AG10803 (cell line): ENCODE measurements at places on chromosomes 6 and 20.

- no peak for DNase-seq
These were observed 90.0 kb upstream of the BEND3 start for GRCh38 chr6:107205058-107205998.

DNA sequence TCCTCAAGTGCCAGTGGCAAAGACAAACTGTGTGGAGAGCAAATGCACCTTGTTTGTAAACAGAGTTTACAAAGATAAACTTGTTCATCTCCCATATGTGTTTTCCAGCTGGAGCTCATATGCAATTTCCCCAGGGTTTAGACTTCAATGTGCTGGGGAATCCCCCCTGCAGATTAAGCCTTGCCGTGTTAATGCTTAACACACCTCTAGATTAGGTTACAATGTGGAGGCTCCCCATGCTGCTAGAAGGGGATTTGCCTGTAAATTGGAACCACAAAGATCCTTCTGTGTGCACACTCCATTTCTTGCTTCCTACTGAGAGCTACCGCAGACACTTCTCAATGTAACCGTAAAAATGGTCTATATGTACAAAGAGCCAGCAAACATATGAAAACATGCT, 263.1 kb downstream of the TBX18 start:
- DNase-seq: no peak

GRCh38 chr6:94272327-94272726, 853.0 kb upstream of the EPHA7 start:
- no peak for DNase-seq

DNA sequence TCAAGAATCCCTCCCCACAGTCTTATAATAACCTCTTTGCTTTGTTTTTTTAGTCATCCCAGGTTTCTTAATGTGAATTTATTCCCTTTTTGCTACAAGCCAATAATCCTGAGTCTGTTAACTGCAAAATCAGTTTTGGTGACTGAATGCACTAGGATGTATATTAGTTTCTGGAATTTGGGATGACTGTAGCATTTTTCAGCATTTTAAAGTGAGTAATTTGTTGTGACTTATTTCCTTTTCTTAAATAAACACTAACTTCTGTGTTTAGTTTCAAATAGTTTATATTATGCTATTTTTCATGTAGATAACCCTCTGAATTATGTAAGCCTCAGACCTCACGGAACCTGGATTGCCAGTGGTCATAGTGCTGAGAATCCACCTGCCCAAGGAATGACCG, 5.5 kb downstream of the CST1 start:
- no peak for DNase-seq

DNA sequence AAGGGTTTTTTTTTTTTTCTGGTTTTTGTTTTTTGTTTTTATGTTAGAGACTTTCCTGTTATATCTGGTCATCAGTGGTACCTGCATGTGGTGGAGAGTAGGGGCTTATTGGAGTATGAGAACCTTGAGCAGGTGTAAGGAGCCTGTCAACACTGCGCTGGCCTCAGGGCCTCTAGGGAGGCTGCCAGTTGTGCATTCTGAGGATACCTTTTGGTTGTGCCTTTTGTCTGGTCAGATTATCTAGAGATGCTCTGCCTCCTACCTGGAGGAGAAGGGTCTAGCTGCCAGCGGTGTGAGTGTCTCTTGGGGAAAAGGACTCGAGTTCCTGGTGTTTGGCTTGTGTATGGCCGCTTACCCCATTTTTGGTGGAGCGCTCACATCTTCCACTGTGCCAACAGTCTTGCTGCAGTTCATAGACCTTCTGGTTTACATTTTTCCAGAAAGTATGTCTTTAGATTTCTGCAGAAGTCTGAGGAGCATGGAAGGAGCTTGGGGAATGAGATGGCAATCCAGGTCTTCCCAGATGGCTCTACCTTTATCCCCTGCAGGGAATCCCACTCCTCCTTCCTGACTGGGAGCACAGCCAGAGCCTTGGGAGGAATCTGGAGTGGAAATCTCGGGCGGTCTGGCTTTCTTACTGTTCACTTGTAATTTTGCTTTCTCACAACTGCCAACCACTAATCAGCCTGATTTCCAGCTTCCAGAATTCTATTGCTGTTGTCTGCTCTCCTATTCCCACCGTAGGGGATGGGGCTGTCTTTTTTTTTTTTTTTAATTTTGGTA, 49.9 kb downstream of the PTPN1 start:
- DNase-seq: no peak

GRCh38 chr6:22766979-22767378, 197.6 kb downstream of the HDGFL1 start:
- no peak for DNase-seq

GRCh38 chr6:111566873-111567517, 38.7 kb downstream of the TRAF3IP2 start:
- no peak for DNase-seq

DNA sequence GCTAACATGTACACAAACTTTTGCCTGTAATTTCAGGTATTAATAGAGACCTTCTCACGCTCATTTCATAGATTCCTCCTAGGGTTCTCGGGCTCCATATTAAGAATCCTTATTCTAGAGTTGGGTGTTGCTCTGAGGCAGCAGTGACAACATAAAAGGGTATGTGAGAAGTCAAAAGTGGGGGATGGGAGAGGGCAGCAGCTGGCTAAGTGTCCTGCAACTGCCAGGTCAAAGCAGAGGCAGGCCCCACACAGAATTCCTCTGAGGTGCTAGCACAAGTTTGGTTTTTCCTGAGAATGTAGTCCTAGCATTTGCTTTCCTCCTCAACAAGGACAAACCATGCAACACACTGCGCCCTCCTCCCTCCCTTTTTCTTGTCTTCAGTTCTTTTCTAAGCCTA, 4.6 kb downstream of the NSFL1C start:
- no peak for DNase-seq

DNA sequence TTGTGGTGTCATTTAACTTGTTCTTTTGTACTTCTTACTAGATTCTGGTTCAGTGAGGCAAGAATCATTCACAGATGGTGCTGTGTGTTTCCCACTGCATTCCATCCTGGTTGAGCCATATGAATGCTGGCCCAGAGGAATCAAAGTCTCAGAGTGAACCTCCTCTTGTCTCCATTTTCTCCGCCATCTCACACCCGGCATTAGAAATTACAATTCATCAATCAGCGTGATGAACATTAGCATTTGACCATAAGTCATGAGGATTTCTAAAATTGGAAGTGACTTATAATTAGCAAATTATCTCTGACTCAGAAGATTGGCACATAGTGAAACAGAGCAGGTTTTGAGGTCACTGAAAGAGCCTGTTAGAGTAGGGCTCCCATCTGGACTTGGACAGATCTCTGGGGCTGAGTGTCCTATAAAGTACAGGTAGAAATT, 25.2 kb downstream of the TNFAIP3 start:
- DNase-seq: peak; percentile 92

GRCh38 chr6:22024973-22025467, 271.8 kb downstream of the PRL start:
- DNase-seq: no peak

GRCh38 chr6:2433266-2433665, 187.9 kb upstream of the GMDS start:
- peak; percentile 4 for DNase-seq

GRCh38 chr6:111238464-111239119, 151.3 kb downstream of the SLC16A10 start:
- DNase-seq: no peak

GRCh38 chr6:154537511-154538325, 27.2 kb upstream of the CNKSR3 start:
- no peak for DNase-seq

DNA sequence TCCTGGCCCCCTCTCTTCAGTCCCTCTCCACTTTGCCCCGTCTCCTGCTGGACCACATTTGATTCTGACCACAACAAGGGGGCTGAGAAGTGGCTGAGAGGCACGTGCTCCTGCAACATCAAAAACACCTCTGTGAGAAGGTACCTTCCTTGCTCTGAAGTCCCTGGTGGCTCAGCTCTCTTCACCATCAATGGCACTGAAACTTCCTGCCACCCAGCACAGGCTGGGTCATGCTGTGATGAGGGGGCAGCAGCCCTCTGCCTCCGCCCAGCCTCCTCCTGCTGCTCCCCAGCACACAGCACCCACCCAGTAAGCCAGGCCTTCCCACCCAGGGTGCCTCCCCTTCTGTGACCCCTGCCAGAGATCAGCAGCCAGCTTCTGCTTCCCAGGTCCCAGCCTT, 10.3 kb downstream of the ZMYND8 start:
- DNase-seq: no peak

DNA sequence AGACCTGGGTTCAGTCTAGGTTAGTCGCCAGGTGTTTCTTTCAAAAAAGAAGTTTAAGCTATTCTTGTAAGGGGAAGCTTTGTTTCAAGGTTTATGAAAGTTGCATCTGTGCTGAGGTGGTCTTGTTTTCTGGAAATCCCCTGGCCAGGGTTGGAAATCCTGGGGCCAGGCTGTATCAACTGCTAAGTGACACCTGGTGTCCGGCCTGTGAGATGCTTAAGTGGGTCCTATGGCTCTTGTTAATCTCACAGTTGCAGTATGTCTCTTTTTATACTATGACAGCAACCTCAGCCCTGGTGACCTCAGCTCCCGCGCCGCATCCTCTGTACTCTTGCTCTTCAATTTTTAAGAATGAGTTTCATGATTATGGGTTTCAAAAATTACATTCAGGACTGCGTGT, 72.0 kb downstream of the CHMP4B start:
- no peak for DNase-seq

DNA sequence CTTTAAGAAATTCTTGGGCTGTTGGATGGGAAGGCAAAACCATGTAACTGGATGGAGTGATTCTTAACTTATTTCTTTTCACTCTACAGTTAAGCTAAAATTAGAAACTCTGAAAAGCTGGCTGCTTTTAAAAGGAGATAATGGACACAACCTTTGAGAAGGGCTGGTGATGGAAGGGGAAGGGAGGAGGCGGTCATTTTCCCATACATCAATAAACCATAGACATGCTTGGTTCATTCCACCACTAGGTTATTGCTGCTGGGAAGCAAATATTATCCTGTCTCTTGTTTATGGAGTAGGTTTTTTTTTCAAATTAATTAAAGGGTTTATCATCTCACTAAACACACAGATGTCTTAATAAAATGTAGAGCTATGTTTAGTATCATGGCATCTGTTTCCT, 76.2 kb downstream of the PLCB1 start:
- DNase-seq: no peak

DNA sequence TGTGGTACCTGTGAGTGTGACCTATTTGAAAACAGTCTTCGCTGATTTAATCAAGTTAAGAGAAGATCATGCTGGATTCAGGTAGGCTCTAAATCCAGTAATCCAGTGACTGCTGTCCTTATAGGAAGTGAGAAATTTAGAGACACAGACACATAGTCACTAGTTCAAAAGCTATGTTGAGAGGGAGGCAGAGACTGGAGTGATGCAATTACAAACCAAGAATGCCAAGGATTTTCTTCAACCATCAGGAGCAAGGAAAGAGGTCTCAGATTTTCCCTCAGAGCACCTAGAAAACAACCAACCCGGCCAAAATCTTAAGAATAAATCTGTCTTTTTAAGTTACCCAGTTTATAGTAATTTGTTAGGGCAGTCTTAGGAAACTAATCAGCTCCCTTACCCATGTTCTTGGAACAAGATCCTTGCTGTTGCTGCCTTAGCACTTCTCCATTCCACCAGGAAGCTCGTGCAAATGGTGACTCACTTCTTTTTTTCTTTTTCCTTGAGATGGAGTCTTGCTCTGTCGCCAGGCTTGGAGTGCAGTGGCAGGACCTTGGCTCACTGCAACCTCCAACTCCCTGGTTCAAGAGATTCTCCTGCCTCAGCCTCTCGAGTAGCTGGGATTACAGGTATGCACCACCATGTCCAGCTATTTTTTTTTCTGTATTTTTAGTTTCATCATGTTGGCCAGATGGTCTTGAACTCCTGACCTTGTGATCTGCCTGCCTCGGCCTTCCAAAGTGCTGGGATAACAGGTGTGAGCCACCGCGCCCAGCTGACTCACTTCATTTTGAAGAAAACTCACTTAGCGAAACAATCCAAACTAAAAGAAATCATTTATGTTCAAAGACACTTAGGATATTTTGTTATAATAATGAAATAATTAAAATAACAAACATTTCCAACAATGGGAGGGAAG, 34.4 kb upstream of the ZNF184 start:
- no peak for DNase-seq

DNA sequence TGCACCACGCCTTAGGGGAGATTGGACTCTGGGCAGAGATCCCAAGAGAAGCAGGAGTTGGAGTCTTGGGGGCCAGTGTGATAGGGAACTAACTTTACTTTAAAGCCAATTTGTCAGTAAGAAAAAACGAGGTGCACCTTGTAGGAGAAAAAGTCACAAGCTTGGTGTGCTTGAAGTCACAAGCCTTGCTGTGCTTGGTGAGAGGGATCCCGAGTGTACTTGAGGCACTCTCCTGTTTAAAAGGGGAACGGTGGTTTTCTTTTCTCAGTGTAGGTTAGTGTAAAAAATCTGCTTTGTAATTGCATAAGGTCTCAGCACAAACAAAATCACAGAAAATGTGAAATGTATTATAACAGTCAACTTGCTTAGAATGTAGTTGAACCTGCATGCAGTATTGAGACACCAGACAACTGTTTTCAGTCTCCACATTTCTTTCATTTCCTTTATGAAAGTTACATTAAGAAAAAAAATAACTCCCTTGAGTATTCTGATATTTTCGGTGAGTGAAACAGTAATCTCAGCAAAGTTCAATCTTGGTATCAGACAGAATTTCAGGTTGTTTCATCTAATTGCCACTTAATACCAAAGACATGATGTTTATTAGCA, 111.1 kb upstream of the DUSP22 start:
- no peak for DNase-seq

GRCh38 chr6:54248319-54248718, 59.9 kb upstream of the TINAG start:
- no peak for DNase-seq

DNA sequence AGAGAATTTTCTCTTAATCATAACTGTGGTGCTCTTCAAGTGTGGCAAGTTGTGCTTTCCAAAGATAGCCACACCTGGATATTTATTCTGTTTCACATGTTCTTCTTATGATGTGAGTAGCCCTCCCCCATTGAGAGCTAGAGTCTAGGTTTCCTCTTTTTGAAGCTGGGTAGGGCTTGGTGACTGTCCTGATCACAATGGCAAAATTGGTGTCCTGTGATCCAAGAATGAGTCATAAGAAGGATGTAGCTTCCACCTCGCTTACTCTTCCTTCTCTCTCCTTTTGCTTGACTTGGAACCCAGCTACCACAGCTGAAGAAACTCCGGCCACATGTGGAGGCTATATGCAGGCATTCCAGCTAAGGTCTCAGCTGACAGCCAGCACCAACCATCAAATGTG, 7.4 kb upstream of the IGF2R start:
- peak; percentile 43 for DNase-seq

- DNase-seq: peak; percentile 86
These were observed 115.1 kb downstream of the QKI start for GRCh38 chr6:163529605-163530004.
